ENCODE measurements at places on chromosomes 13 and 19.

DNA sequence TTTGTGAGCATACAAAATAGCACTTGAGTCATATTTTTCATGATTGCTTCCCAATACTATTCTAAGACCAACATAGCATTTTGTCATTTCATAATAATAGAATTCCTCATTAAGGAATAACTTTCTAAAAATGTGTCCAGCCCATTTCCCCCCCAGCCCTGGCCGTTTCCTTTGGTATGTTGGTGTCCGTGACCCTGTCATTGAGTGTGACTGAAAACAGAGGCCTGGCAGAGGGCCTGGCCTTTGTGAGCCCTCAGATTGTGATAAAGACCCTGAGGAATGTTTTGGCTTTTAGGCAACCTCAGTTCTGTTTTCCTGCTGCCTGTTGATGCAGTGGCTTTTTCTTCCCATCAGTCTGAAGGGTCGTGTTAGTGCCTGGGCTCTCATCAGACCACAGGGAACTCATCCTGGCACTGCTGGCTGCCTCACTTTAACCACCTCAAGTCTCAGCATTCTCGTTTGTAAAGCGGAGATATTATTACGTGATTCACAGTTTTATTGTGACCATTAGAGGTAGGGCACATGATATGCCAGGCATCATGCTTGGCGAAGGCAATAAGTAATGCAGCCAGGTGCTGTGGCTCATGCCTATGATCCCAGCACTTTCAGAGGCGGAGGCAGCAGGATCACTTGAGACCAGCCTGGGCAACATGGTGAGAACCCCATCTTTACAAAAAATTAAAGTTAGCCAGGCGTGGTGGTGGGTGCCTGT is 13.8 kb downstream of the SPINT2 start:
- DNase-seq: no peak

DNA sequence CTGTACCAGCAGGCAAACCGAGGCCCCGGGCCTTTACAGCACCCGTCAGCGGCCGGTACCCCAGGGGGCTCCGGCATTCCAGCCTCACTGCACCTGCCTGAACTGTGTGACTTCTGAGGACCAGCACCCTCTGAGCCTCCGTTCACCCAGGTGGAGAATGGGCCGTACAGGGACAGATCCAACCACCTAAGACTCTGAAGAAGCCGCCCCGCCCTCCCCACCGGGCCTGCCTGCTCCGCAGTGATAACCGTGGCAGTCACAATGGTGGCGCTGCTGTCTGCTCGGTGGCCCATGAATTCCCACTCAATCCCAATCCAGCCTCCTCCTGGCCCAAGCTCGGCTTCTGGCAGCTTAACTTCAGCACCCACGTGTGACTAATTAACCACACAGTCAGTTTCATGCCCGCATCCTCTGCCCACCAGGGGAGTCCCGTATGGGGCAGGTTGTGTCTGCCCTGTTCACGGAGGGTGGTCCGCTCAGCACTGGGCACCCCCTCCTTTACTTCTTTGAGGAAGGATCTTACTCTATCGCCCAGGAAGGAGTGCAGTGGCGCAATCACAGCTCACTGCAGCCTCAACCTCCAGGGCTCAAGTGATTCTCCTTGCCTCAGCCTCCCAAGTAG is 3.4 kb downstream of the TCF3 start:
- DNase-seq: no peak

GRCh38 chr19:40143612-40144011 is 47.6 kb upstream of the MAP3K10 start:
- no peak for DNase-seq

DNA sequence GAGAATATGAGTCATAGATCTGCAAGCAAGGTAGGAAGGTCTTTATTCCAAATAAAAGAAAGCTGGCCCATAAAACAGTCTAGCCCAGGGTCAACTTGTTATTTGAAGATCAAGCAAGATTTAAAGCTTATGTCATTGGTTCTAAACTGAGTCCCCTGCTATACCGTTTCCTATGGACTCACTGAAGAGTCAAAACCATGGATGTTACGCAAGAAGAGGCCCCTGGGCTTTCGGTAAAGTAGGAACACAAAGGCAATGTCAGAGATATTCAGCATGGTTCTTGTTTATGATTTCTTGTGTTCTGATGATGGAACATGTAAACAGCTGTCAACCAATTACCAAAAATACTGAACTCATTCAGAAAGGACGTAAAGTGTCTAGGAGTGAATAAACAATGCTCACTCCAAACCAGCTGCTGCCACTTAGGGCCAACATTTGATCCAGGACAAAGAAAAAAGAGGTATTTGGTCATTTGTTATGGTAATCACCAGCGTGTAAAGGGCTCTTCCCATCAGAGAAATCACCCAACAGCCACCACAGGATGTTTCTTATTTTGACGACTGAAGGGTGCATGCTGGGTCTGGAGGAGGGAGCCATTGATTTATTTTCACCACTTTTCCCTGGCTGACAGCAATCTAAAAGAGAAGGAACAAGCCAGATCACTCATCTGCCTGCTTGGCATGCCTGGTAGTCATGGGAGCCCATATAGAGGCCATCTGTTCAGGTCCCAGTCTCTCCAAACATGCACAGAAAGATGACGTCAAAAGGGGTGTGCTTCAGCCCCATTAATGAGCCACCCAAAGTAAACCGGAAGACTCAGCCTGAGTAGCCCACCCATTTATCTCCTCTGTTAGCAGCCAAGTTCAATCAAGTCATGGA is 68.3 kb downstream of the FGF14 start:
- DNase-seq: no peak

DNA sequence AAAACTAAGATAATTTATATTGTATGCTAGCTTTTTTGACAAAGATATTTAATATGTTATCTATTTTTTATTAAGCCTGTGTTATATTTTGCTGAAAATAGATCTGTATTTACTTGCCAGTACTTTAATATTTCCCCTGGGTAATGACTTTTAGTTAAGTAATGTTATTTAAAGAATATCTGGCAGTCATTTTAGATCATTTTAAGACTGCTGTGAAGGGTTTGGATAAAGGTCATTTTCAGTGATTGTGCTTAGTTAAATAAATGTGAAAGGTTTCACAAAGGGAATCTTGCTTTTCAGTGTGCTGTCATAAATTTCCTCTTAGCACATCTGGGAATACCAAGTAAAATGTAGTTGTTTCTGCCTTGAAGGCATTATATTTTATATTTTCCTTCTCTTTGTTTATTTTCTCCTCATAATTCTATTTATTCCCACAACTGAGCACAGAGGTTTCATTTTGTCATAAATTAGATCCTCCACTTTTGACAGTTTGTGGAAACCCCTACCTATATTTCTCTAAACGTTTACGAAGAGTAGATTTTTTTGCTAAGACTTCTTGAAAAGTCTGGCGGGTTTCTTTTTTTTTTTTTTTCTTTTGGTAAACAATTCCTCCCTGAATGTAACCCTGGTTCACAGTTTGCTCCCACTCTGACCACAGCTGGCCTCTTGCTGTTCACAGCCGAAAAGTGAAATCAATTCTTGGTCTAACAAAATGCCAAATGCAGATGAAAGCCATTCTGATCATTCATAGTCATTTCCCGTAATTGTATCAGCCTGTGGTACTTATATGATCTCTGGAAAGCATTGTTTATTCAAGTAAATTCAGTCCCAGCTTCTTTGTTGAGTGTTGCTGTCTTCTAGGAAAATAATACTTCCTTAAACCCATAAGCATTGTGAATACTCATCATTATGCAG is 87.8 kb downstream of the MAB21L1 start:
- DNase-seq: no peak

GRCh38 chr19:7211191-7211951 is 82.8 kb downstream of the INSR start:
- DNase-seq: no peak

Data from T1000 (cell line).